ENCODE measurements at places on chromosomes 3 and 15.

DNA sequence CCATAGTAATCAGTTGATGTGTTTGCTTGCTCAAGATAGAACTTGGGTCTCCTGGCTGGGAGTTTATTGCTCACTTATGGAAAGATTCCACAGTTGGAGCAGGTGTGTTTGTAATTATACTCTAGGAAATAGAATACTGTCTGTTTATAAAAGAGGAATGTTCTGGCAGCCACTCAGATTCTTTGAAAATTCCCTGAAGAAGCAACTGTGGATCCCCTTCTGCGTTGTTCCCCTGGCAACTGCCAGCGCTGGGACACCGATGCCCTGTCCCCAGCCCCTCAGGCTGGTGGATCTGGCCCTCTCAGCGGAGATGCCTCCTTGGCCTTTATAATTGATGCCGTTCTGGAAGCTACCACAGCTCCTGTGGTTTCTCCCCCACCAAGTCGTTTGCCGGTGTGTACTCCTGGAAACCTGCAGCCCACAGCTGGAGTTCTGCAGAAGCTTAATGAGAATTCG is 225.9 kb downstream of the ITPR1 start:
- no peak for DNase-seq

GRCh38 chr3:27939521-27939920 is 217.4 kb upstream of the EOMES start:
- no peak for DNase-seq

DNA sequence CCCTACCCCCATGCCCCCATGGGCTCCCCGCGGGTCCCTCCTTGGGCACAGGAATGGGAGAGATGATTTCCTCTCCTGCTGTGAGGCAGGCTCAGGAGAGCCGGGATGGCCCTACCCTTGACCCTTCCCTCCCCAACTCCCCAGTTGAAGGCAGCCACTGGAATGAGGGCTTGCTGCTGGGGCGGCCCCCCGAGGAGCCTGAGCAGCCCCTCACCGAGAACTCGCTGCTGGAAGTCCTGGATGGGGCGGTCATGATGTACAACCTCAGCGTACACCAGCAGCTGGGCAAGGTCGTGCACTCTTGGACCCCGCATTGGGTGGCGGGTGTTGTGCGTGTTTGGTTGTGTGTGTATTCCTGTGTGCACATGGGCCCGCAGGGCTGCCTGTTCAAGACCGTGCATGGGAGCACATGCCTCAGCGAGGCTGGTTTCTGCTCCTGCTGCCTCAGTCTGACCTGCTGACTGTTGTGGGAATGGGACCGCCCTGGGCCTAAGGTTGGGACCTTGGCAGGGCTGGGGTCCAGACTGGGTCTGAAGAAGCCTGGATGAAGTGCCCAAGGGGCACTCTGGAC is 14.0 kb downstream of the AMIGO3 start:
- no peak for DNase-seq

DNA sequence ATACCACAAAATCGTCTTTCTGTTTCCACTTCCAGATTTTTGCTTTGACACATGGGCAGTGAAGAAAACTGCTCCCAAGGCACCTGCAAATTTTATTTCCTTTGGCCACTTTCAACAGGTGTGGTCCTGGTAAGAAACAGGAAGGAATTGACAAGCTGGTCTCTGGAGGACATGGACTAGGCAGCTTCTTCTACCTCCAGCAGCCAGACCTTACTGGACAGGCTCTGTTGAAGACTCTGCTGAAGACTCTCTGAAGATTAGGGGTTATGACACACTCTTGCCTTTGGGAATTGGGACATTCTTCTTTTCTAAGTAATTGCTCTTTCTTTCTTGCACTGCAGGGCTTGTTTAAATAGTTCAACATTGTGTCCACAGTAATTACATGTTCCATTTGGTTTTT is 147.7 kb upstream of the DCBLD2 start:
- DNase-seq, result no peak

DNA sequence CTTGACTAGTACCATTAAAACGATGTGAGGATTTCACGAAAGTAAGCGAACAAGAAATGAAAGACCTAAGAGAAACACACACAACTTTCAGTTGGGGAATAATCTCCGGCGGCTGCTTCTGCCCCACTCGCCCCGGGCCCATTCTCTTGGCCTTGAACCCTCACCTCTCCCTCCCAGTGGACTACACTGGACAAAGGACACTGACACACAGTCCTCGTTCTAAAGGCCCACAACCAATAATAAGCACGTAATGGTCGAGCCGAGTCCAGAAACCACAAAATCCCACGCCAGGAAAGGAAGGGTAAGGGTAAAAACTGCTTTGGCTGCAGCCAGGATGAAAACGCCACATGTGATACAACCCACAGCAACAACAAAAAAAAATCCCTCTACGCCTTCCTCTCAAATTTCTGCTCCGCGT is 469 bp downstream of the ZNF770 start:
- no peak for DNase-seq

DNA sequence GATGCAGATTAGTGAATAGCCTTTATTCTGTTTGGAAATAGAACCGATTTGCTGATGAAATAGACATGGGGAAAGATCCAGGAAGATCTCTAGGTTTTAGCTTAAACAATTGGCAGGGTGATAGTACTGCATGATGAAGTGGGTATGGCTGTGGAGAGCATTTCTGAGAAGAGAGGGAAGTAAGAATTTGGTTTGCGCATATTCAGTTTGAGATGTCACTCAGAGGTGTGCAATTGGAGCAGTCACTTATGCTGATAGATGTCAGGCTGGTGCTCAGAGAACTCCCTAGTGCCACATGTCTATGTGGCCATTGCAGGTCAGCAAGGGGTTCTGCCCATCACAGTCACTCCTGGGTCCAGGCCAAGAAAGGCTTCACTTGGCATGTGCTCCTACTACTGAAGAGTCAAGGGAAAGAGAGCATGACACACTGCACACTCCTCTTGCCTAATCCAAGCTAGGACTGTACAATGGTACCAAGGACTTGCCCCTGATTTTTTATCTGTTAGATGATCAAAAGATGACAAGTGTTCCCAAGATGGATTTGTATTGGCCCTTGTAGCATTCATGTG is 57.2 kb upstream of the ST8SIA2 start:
- DNase-seq, result no peak

- no peak for DNase-seq
Observed at GRCh38 chr3:183261151-183261724, 8.2 kb downstream of the B3GNT5 start.

Measured in hematopoietic multipotent progenitor cell (in vitro differentiated cells).